ENCODE measurements at places on chromosomes 6 and 20.

DNA sequence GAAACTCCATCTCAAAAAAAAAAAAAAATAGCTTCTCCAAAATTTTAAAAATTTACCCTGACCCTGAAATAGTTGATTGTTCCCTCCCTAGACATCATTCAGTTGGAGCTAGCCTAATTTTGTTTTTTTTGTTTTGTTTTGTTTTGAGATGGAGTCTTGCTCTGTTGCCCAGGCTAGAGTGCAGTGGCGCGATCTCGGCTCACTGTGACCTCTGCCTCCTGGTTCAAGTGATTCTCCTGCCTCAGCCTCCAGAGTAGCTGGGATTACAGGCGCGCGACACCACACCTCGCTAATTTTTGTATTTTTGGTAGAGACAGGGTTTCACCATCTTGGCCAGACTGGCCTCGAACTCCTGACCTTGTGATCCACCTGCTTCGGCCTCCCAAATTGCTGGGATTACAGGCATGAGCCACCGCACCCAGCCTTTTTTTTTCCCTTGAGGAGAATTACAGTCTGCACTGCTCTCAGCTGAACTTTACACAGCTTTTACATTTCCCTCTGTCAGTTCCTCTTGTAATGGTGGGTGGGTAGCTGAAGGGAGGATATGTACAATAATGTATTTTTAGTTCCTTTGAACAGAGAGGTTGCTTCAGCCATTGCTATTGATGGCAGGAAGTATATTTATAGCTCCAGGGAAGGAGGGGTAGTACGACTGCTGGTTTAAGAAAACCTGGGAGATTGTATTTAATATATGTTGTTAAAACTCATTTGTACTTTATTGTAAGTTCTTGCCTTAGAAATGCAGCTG is 27.7 kb downstream of the PTPRA start:
- DNase-seq = no peak

GRCh38 chr6:143695130-143695968 is 17.6 kb downstream of the PHACTR2 start:
- DNase-seq = no peak

- DNase-seq = no peak
Observed at GRCh38 chr20:62642666-62643520, 590 bp downstream of the SLCO4A1 start.

- no peak for DNase-seq
Observed at GRCh38 chr6:83371423-83371822, 59.4 kb downstream of the ME1 start.

DNA sequence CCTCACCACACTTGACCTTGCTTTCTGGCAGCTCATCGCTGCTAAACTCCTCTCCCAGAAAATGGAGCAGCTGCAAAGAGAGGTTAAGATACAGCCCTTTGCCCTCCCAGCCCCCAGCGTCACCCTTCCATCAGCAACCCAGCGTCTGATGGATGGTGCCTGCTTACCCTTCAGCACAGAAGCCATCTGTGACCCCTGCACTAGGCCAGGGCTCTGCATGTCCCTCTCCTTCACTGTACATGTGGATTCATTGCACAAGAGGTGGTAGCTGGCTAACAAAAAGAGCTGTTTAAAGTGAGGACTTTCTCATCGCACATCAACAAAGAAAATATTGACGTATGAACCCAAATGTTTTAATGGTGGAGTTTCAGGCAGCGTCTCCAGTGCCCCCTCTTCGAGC is 12.3 kb downstream of the LBP start:
- DNase-seq = no peak

DNA sequence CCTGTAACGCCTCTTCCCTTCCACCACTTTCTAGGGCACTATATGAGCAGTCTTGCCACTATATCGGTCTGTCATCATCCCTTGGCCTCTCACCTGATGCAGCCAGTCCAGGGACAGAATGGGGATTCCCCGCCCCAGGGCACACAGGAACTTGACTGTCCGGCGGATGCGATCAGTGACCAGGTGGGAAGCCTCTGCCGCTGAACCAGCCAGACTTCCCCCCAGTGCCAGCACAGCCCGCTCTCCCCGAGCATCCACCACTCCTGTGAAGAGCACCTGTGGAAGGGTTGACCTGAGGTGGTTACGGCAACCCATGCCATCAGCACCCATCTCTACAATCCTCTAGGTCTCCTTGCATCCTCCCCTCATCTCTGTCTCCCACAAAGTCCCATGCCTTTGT is 12.2 kb upstream of the NRM start:
- DNase-seq = no peak

DNA sequence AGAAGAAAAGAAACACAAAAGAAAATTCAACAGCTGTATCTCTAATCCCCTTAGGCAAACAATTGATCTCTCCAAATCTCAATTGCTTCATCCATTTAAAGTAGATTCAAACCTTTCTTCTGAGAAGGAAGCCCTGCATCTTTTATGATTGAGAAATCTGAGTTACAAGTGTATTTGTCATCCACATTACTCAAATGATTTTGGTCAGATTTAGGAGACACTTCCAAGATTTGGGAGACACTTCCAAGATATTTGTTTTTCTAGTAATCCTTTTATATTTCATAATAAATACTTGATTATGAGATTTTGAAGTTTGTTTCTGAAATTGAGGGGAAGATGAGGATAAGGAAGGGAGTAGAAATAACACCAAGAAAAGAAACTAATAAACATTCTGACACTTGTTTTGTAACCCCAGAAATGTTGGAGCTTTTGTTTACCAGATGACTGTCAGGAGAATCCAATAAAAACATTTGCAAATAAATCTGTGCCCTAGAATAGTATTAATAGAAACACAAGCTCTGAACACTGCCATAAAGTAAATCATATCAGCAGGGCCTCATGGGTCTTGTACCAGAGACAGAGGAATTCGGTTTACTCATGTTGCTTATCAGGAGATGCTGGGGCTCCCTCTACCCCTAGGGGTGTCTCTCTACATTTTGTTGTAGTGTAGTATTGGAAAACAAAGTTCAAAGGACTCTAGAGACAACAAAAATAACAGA is 314.3 kb upstream of the NT5E start:
- no peak for DNase-seq

DNA sequence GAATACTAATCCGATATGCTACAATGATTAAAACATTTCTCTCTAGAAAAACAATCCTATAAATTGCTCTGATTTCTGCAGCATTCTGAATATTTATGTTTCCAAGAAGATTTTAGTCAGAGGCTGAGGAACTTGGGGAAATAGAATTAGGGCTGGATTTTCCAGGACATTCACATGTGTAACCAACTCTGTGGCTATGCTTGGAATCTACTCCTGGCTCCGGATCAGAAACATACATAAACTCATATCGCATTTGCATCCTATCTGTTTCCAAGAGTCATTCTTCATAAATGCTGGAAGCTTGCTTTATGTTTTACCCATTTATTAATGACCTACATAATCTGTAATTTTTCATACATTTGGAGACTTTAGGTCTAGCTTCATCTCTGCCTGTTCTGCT is 459.9 kb upstream of the MARCKS start:
- no peak for DNase-seq

- DNase-seq = no peak
Observed at GRCh38 chr6:118617417-118617816, 34.0 kb downstream of the CEP85L start.

- no peak for DNase-seq
Observed at GRCh38 chr6:69106511-69106910, 471.4 kb downstream of the ADGRB3 start.

GRCh38 chr20:3658716-3659491 is 4.3 kb downstream of the GFRA4 start:
- DNase-seq = peak; percentile 79

Measured in T-helper 1 cell (primary cell).